ENCODE measurements at places on chromosomes 5 and 9.
A peak's percentile ranks its signal among the peaks of the same experiment; 100 is the strongest.

DNA sequence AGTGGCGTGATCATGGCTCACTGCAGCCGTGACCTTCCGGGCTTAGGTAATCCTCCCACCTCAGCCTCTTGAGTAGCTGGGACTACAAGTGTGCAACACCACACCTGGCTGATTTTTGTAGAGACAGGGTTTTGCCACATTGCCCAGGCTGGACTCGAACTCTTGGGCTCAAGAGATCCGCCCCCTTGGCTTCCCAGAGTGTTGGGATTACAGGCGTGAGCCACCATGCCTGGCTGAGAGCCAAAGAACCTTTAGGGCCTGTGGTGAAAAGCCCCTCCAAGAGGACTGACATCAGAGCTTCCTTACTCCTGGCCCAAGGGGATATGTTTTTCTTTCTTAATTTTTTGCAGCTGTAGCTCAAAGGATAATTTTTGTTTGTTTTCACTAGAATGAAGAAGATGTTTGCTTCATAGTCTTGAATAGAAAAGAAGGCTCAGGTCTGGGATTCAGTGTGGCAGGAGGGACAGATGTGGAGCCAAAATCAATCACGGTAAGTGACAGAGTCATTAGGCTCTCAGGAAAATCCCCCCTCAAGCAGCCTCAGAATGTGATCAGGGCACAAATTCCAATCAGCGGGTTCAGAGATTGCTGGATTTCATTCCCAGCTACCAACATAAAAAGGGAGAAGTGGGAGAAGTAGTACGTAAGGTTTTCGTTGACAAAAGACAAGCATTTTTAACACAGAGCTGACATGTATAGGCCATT, 77.1 kb downstream of the GOLPH3 start:
- no peak for DNase-seq

GRCh38 chr9:3740690-3741419, 215.1 kb upstream of the RFX3 start:
- no peak for DNase-seq

DNA sequence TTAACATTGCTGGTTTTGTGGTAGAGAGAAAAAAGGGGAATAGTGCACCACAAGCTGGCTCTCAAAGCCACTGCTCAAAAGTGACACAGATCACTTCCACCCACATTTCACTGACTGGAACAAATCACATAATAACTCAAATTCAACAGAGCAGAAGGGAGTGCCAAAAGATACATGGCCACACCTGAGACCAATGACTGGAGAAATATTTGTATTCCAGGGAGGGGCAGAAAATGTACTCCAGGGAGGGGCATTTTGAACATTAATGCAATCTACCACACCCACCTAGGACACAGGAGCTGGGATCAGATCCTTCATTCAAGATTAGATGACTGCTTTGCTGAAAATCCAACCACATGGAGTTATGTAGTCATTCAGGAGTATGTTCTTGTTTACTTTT, 44.8 kb upstream of the ALDOB start:
- DNase-seq, result no peak

- no peak for DNase-seq
Measured at GRCh38 chr5:127076315-127077129, 3.2 kb upstream of the C5orf63 start.

DNA sequence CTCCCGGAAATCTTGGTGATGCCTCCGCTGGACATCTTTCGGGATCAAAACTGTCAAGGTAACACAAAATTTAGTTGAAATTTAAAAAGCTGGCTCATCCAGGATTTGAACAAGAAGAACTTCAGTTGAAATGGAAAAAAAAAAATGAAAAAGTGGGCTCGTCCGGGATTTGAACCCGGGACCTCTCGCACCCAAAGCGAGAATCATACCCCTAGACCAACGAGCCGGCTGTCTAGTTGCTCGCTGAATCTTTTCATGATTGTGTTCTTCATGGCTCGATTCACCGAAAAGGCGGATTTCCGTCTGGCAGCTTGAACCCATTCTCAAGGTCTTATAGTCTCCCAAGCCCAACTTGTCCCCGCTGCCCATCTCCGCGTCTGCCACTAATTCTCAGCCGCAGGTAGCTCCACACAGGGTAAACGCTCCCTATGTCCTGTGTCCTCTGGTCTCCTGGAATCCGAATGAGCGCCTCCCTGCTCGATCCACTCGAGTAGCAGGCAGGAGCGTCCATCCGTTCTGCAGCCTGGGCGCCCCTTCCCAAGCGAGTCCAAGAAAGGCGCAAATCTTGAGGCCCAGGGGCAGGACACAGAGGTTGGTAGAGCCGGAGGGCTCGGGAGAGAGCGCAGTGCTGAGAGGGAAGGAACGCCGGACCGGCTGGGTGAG, 16.2 kb downstream of the TRIM7 start:
- no peak for DNase-seq

DNA sequence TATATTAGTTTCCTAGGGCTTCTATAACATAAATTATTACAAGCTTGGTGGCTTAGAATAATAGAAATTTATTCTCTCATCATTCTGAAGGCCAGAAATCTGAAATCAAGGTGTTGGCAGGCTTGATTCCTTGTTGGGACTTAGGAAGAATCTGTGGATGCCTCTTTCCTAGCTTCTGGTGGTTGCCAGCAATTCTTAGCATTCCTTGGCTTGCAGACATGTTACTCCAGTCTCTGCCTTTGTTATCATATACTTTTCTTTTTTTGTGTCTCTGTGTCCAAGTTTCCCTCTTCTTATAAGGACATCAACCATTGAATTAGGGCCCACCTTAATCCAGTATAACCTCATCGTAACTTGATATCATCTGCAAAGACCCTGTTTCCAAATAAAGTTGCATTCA, 31.4 kb downstream of the CTNNA1 start:
- no peak for DNase-seq

GRCh38 chr5:159262859-159263568, at the start of gene UBLCP1:
TSS of gene UBLCP1 (plus strand) at chr5:159263290. CDS start at chr5:159268916, 5,626 bp downstream.
- peak; percentile 69 for DNase-seq

- no peak for DNase-seq
Measured at GRCh38 chr5:123543438-123543837, 31.5 kb downstream of the CSNK1G3 start.

DNA sequence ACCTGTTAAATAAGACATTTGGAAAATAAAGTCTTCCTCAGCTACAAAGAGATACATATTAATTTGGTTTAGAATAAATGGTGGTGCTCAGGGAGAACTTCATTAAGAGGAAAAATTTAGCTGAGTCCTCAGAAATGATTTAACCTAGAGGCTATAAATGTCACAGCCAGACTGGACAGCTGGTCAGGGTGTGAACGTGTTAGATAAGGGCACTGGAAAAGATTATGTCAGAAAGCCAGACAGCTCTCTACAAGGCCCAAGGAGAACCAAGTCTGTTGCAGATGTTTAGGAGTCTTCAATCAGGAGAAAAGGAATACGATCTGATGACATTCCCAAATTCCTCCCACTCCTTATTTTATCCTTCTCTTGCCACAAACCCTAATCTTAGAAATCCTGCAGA, 265.2 kb downstream of the MAT2B start:
- DNase-seq, result no peak

DNA sequence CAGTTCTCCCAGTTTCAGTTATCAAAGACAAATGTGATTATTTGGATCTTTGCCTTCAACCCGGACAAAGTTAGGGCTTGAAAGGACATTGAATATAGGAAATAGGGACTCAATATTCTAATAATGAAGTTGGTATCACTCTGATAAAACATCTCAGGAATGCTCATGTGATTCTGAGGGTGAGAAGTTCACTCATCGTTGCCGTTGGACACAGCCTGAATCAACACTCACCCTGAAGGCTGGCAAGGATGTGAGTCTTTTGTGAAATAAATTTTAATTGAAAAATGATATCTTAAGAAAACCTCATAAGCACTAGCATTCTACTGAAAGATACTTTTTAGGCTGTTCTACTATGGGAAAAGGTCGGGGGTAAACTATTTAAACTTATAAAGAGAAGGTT, 44.8 kb upstream of the C9orf72 start:
- no peak for DNase-seq

- no peak for DNase-seq
Measured at GRCh38 chr9:83633255-83633654, 10.3 kb downstream of the IDNK start.

GRCh38 chr5:59766427-59767210, 126.9 kb downstream of the PDE4D start:
- peak; percentile 6 for DNase-seq

DNA sequence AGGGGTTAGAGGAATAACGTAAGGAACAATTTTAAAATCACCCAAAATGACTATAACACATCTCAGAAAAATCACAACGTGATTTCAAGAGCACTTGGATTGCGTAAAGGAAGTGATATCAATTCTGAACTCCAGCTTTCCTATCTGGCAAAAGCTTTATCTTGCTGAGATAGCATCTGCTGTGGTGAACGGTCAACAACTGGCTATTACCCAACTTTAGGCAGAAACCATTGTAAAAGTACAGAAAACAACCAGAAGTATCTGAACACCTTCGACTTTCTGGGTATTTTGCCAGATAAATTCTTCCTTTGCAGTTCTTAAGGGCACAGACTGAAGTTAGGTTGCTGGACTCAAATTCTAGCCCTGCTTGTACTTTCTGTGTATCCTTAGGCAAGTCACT, 9.2 kb downstream of the ABLIM3 start:
- no peak for DNase-seq

DNA sequence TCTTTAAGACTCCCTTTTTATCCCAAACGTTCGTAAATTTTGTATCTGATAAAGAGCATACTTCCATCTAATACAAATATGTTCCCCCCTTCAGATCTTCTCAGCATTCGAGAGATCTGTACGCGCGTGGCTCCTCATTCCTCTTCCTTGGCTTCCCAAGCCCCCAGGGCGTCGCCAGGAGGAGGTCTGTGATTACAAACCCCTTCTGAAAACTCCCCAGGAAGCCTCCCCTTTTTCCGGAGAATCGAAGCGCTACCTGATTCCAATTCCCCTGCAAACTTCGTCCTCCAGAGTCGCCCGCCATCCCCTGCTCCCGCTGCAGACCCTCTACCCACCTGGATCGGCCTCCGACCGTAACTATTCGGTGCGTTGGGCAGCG, 19.9 kb downstream of the CDKN2A start:
- DNase-seq, result peak; percentile 52

All from NCI-H1092 (cell line).